Melanocyte of skin (primary cell): ENCODE measurements at places on chromosomes 6 and 20. TPM values are rescaled to one million over a fixed set of nuclear protein-coding genes. Genes with fewer than 3 reads are reported as not detected.

Gene BTN1A1
- 0.15 TPM in 1 of 2 replicates, not detected in the other for total RNA-seq

Gene NKAIN4
- not detected in 2 replicates for total RNA-seq

Gene LY6G6D
- total RNA-seq: not detected in 2 replicates

Gene AIG1
- 15.7 and 20.1 TPM in 2 replicates for total RNA-seq

Gene C6orf141
- total RNA-seq: not detected in 2 replicates

Gene TSPO2
- not detected in 2 replicates for total RNA-seq

Gene SEMG1
- not detected in 2 replicates for total RNA-seq

Gene B3GAT2
- total RNA-seq: not detected in 2 replicates

Gene MAP3K7
- total RNA-seq: 18.9 and 32.3 TPM in 2 replicates

Gene ASIP
- not detected in 2 replicates for total RNA-seq

Gene CRISP2
- not detected in 2 replicates for total RNA-seq

Gene ZC2HC1B
- not detected in 2 replicates for total RNA-seq

Gene MLN
- not detected in 2 replicates for total RNA-seq

Gene PPP1R16B
- 0.93 and 6.3 TPM in 2 replicates for total RNA-seq
